ENCODE measurements at places on chromosomes 12 and 14.

DNA sequence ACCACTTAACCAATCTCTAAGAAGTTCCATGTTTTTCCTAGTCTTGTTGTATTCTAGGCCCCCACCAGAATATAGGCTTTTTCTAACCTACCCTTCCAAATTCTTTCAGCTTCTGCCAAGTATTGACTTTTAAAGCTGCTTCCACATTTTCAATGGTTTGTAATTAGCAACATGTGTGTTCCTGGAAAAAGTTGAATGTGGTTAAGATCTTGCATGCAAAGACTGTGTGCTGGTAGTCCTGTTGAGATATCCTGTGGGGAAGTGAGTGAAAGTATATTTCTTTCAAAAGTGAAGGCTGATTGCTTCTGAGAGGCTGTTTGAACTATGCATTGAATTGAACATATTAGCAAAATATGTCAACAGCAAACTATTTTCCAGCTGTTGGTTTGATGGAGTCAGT lies 646 bp upstream of the OR6C4 start:
- DNase-seq, result no peak

DNA sequence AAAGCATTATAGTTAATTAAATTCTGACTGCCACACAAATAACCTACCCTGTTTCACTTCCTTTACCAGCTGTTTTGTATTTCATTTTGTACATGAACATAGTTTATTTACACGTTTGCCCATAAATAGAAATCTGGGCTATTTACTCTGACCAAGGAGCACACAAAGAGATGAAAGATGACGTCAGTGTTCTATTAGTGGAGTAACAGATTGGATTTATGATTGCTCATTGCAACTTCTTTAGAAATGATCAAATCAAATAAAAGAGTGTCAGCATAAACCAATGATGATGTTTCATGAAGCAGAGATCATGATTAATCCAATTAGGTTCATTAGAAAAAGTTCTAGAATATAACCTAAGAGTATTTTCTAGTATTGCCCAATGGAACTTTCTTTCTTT lies 12.0 kb upstream of the RTL1 start:
- DNase-seq, result no peak

DNA sequence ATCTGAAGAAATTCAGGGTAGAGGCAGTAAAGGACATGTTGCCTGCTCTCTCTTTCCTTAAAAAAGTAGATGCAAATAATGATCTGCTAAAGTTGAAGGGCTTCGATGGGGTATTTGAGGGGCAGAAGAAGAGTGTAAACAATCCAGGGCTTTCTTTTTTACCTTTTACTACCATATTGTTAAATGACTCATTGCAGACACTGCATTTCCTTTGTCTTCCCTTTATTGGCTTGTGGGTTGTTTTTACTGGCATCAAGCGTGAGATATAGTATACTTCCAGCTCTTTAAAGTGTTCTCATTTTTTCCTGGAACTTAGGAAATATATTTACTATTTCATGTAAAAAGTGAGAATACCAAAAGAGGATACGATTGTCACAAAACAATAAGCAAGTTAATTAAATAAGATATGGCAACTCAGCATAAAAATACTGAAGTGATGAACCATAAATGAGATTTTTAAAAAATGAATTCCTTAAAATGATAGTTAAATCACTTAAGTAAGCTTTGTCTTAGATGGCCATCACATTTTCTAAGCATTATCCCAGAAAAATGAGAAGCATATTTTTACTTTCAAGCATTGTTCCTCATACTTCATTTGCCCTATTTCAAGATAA lies 72.3 kb upstream of the KRAS start:
- DNase-seq, result no peak

- no peak for DNase-seq
These were observed 162.7 kb downstream of the BMP4 start for GRCh38 chr14:53793790-53794505.

DNA sequence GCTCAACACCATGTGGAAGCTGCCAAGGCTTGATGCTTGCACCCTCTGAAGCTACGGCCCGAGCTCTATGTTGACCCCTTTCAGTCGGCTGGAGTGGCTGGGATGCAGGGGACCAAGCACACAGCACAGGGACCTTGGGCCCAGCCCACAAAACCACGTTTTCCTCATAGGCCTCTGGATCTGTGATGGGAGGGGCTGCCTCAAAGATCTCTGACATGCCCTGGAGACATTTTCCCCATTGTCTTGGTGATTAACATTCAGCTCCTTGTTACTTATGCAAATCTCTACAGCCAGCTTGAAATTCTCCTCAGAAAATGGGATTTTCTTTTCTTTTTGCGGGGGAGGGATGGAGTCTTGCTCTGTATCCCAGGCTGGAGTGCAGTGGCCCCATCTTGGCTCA lies 46.3 kb downstream of the MON2 start:
- no peak for DNase-seq

DNA sequence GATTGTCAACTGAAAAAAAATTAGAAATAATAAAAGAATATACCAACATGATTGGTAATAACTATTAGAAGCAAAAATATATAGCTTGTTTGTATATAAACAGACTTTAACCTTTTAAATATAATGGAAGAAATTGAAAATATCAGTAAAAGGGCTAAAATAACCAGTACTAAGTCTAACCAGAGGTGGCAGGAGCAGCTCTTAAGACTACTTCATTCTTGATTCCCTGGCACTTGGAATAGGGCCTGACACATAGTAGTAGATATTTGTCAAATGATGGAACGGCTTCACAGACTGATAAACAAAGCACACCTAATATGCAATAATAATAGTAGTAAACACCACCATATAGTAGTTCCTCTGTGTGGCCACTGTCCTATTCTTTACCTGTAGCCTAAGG lies 9.4 kb downstream of the TMEM63C start:
- no peak for DNase-seq

- DNase-seq, result no peak
These were observed 433.2 kb downstream of the PDZRN4 start for GRCh38 chr12:41621291-41621690.

- no peak for DNase-seq
These were observed 6.0 kb downstream of the VPS37B start for GRCh38 chr12:122889761-122890520.

GRCh38 chr12:31006416-31007152 lies 67.1 kb upstream of the DDX11 start:
- DNase-seq, result no peak

All from fibroblast of skin of left quadriceps (primary cell).